ENCODE measurements at places on chromosomes 5 and 9.

DNA sequence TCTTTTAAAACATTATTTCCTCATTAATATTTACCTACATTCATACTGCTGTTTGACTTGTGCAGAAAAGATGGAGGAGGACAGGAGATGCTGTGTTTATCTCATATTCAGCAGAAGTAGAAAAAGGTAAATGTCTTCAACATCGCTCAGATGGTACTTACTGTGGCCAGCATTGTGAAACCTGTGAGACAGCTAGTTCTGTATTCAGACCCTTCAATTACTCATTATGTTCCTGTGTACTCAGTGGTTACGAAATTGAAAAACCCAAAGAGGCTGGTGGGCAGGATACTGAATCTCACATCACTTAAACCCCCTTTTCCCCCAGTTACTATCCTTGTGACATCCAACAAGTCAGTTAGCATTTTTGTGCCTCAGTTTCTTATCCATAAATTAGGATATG lies 216.0 kb downstream of the KDM4C start:
- DNase-seq: no peak

GRCh38 chr5:61966997-61967396 lies 339.0 kb upstream of the KIF2A start:
- DNase-seq: no peak

GRCh38 chr9:134061688-134062371 lies 6.0 kb downstream of the BRD3 start:
- no peak for DNase-seq

DNA sequence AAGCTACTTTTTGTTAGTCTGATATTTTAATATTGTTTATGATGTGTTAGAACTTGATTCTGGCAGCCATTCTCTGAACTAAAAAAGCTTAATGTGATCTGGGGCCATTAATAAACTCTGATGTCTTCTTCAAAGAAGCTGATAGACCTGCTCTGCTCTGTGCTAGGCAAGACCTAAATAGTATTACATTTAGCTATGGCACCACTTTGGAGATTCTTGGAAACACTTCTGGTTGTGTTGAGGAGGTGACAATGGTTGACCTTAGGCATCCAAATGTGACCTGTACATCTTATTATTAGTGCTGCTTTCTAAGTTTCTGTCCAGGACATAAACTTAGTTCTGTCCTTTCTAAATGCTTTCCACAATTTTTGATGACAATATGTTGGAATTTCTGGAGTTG lies 21.7 kb upstream of the SCGB3A2 start:
- DNase-seq: no peak

- DNase-seq: no peak
These were observed 83.8 kb upstream of the STC2 start for GRCh38 chr5:173411791-173412555.

DNA sequence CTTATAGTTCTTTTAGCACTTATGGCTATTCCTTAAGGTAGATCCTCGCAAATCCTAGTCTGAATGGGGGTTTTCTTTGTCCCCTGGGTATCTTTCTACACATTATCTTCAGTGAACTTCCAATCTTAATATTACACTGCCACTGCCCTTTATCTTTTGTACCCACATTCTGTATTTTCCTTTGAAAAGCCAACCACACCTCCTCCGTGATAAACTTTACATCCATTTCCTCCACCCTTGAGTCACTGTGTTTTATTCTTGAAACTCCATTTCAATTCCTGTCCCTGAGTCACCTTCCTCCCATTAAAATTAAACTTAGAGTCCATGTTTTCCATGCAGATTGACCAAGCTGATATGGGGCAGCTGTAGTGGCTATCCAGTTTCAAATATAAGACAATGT lies 43.2 kb upstream of the RICTOR start:
- DNase-seq: no peak

DNA sequence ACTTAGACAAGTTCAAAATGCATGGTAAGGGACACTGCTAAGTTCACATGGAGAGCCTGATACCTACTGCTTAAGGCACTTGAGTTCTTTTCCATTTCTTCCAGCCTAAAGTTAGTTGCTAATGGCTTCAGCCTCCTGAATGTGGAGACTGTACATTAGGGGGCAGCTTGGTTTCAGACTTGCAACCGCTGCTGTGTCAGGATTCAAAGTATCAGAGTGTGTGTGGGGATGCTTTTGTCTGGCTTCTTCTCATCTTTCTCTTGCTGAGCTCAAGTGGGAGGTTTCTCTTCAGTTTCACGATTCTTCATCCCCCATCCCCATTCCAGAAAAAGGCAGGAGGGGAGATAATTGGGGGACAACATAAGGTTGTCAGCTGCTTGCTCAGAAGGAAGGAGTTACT lies 49.4 kb downstream of the ATP10B start:
- no peak for DNase-seq

GRCh38 chr9:27365707-27366376 lies 68.9 kb upstream of the EQTN start:
- peak; percentile 38 for DNase-seq

DNA sequence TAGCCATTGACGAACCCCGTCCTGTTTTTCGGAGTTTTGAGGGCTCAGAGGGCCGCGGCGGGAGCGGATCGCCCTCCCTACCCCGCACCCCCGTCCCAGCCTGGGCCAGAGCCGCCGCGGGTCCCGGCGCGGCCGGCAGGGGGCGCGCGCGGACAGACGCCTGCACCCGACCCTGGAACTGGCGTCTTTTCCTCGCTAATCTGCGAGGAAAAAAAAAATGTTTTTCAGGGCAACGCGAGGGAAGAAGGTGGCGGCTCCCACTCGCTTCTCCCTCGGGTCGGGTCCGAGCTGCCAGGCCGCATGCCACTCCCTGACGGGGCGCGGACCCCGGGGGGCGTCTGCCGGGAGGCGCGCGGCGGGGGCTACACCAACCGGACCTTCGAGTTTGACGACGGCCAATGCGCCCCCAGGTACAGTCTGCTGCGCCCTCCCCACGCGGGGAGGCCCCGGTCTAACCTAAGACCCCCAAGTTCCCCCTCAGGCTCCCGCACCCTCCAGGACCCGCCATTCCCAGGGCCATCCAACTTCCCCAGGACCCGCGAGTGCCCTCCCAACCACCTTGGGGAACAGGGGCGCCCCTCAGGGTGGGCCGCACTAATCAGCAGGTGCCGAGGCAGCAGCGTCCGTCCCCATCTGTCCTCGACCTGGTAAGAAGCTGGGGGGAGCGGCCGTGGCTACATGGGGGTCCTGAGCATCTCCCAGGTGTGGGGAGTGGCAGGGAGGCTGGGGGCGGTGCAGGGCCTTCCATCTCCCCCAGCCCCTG lies at the start of gene KCNT1:
TSS of gene KCNT1 (plus strand) at position 227 of the 763 bp plus-strand sequence. CDS start at position 301, 74 bp downstream.
- peak; percentile 65 for DNase-seq

DNA sequence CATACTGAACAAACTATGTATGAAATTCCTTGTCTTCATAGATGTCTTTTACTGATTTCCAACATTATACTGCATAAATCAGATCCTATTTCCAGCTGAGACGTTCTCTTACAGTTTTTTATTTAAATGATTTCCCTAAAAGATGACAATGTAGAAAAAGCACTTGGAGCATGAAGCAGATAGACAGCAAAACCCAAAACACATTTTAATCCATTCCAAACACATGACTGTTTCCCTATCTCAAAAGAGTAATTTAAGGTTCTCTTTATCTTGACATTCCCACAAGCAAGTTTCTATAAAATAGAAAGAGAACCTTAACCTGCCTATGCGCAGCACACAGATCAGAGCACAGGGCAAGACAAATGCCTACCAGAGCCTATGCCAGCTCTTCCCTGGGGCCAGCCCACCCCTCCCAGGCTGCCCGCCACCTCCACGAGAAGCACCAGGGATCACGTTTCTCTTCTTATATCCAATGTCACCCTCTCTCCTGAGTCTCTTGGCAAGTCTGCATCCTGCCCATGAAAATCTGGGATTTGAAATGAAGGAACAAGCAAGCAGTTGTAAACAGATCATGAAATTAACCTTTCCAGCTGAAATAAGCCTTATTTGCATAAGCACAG lies 52.4 kb downstream of the RETREG1 start:
- no peak for DNase-seq

GRCh38 chr5:2725980-2726765 lies 25.3 kb downstream of the IRX2 start:
- DNase-seq: no peak

- DNase-seq: peak; percentile 74
These were observed 4.0 kb upstream of the TMEM250 start for GRCh38 chr9:136122425-136123383.
